ENCODE measurements at places on chromosomes 16 and 17.

- no peak for DNase-seq
These were observed 46.8 kb downstream of the TMEM132E start for GRCh38 chr17:34626121-34626681.

- DNase-seq = no peak
These were observed 106.6 kb downstream of the ELAC2 start for GRCh38 chr17:12911239-12911638.

DNA sequence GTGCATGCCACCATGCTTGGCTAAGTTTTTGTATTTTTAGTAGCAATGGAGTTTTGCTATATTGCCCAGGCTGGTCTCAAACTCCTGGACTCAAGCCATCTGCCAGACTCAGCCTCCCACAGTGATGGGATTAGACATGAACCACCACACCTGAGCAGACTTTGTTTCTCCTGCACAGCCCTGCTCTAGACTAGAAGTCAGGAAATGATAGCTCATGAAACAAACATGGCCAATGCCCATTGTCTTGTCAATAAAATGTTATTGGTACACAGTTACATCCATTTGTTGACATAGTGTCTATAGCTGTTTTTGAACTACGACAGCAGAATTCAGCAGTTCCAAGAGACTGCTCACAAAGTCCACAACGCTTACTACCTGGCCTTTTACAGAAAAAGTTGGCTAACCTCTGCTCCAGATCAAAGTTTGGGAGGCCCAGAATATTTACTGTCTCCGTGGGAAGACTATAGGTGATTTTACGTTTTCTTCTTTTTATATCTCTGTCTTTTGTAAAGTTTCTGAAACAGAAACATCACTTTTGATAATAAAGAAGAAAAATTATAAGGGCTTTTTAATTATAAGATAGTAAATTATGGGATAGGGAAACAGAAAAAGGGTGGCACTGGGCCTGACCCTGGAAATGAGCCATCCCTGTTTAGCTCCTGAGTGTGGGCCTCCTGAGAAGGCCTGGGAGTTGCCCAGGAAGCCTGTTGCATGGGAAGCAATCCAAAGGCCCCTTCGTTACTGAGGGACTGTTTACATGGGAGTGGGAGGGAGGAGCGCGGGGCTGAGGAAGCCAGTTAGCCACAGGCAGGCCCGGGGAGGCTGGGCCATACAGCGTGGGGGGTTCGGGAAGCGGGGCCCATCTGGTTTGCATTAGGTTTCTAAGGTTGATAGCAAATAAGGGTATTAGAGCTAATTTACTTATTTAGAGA is 201.5 kb downstream of the IRF8 start:
- no peak for DNase-seq

- DNase-seq = no peak
These were observed 6.7 kb downstream of the NR1D1 start for GRCh38 chr17:40093580-40094201.

DNA sequence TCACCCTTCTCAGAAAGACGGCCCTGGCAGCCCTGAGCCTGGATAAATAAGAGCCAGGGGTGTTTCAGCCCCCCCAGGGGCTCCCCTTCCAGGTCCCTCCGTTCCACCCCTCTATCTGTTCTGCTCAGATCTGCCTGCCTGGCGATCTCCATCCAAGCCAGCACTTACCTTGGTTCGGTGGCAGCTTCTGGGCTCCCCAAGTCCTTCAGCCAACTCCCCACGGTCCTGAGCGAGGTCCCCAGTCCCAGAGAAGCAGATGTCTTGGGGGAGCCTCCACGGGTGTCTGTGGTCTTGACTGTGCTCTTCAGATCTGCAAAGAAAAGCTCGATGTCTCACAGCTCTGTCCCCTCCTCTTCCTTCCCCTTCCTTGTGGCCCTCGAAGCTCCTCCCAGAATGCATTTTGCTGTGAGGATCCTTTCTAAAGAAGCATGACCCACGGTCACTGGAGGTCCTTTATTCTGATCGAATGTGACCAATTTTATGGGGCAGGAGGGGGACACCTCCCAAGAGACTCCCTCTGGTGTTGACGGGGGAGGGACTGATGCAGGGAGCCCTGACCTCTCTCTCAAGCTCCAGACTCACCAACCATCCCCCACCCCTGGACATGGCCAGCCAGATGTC is at the start of gene PIK3R6:
TSS of gene PIK3R6 (minus strand) at position 314 of the 621 bp plus-strand sequence. CDS start 17,880 bp downstream, outside the sequence.
- DNase-seq = no peak

- no peak for DNase-seq
These were observed 95.7 kb downstream of the RBFOX3 start for GRCh38 chr17:79515110-79515509.

GRCh38 chr17:75371981-75372380 is 33.5 kb downstream of the GRB2 start:
- DNase-seq = no peak

- DNase-seq = peak; percentile 85
These were observed at the start of gene ICAM2 for GRCh38 chr17:64020056-64020766. TSS of gene ICAM2 (minus strand) at chr17:64020633. CDS start at chr17:64006691, 13,942 bp downstream.

- no peak for DNase-seq
These were observed 5.7 kb upstream of the VAT1L start for GRCh38 chr16:77782694-77783093.

DNA sequence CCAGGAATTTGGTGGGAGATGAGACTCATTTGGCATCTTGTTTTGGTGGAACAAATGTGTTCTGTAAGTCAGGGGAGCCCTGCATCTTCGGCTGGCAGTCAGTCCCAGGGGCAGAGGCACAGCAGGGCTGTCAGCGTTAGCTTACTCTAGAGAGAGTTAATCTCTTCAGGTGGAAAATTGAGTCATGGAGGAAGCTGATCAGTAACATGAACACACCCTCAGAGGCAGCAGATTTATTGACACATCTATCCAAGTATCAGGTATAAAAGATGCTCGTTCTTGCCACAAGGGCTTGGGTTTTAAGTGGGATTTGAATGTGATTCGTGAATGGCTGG is 55.2 kb downstream of the EPN2 start:
- no peak for DNase-seq

DNA sequence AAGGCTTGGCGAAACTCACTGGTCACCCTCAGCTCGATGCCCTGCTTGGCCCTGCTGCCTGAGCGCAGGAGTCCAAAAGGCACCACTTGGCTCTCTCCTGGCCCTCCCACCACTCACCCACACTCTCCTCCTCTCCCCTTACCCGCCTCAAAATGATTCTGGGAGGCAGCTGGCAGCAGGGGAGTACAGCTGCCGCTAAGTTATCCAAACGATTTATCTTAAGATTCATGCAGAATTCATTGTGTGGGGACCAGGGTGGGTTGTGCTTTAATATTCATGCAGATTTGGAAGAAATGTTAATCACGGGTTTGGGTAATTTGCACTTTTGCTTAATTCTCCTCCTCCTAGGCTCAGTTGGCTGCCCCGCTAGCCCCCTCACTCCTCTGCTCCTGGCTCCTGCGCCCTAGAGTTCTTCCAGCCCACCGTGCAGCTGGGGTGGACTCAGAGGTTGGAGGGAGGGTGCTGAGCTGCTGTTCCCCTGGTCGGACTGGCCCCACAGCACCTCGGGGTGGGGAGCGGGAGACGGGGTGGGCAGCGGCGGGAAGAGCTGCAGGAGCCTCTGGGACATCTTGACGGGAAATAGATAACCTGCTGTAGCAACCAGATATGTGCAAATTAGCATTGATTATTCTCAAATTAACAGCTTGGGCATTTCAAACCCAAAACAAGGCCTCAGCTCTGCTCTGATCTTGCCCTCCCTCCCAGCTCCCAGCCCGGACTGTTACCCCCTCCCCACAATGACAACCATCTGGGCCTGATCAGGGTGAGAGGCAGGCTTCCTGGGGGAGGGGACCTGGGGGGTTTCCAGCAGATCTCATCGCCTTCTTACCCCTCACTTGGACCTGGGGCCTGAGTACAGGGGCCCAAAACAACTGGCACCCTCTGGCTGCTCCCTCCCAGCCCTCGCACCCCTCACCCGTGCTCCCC is 122.6 kb upstream of the RPL38 start:
- no peak for DNase-seq

- DNase-seq = no peak
These were observed 130.4 kb downstream of the MRM1 start for GRCh38 chr17:36731811-36732210.

GRCh38 chr17:48589831-48590606 is at the start of gene HOXB3:
TSS of gene HOXB3 (minus strand) at chr17:48590241. CDS start at chr17:48552474, 37,767 bp downstream.
- DNase-seq = no peak

DNA sequence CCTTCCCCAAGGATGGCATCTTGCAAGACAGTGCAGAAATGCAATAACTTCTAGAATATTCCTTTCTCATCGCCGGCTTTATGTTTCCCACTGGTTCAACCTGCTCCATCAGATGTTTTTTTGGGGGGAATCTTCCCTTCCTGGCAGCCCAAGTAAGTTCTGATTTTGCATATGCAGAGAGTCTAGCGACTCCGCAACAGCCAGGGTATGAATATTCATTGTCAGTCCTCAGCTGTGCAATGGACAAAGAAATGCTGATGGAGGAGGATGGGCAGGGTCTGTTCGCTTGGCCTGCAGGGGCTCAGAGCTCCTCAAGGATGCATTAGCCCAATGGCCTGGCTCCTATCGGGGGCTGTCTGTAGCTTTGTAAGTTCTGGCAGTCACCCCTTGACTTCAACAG is 358.8 kb upstream of the CCL2 start:
- no peak for DNase-seq

- no peak for DNase-seq
These were observed 2.7 kb upstream of the CES1 start for GRCh38 chr16:55835581-55835980.

GRCh38 chr17:38870259-38871165 is 654 bp downstream of the LASP1 start:
- DNase-seq = peak; percentile 79

GRCh38 chr16:19213885-19214284 is 45.8 kb downstream of the SYT17 start:
- DNase-seq = no peak

- DNase-seq = no peak
These were observed 57.9 kb upstream of the ZNF750 start for GRCh38 chr17:82897514-82898249.

DNA sequence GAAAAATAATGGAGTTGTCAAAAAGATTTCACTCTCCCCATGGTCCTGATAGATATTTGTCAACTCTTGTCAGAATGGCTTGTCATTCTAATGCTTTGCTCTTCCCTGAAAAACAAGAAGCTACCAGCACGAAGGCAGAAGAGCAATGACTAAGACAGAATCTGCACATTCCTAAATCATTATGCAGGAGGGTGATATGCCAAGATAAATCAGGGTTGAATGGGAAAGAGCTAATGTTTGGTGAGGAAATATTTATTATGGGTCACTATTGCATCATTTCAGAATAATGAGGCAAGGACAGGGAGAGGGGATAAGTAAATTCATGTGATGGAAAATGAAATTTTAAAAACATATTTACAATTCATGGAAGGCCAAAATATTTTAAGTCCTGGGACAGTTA is 297.5 kb upstream of the XYLT1 start:
- DNase-seq = no peak

GRCh38 chr16:5854027-5854426 is 756.4 kb upstream of the EEF2KMT start:
- DNase-seq = no peak

- no peak for DNase-seq
These were observed 11.2 kb upstream of the CPSF4L start for GRCh38 chr17:73272906-73273218.

GRCh38 chr17:59800530-59800942 is 92.2 kb downstream of the TUBD1 start:
- no peak for DNase-seq

DNA sequence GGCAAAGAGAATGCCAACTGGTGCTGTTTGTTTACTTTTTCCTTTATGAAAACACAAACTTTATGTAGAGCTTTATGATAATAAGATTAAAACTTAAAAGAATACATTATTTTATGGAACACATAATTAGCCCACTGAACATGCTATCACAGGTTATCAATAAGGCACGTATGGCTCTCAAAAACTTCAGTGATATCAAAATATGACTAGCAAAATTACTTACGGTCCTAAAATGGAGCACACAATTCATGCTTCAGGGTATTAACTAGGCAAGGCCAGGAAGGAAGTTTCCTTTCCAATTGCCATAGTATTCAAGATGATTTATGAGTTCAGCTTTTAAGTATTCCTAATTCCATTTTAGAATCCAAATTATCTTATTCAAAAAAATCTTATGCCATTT is 3.6 kb downstream of the RNF43 start:
- no peak for DNase-seq

- DNase-seq = no peak
These were observed 404.6 kb downstream of the SLC39A11 start for GRCh38 chr17:72687886-72688285.

DNA sequence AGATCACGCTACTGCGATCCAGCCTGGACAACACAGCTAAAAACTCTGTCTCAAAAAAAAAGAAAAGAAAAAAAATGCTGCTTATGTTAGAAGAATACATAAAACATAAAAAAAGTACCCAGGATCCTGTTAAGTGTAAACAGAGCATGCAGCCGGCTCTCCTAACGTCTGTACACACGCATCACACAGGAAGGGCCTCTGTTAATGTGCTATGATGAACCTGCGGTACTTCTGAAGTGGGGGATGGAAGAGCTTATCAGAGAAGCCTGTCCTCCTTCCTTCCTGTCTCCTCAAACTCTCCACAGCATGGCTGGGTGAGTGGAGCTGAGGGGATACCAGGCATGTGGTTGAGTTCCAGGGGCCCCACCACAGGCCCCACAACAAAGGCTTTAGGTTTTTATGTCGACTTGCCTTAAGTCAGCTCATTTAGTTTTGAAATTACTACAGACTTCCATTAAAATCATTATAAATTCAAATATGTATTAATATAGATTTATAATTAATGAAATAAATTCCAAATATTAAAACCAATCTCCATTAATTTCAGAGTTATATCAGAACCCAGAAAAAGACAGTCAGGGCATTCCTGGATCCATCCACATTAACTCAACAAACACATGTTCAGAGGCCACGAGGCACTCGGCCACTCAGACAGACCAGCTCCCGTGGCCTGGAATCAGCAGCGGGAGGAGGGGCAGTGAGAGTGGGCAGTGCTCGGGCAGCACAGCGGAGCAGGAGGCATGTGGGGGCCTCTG is 11.7 kb downstream of the CCDC57 start:
- peak; percentile 70 for DNase-seq

All from activated naive CD8-positive, alpha-beta T cell treated with anti-CD3 and anti-CD28 coated beads, Interleukin-2, amount 50 U/mL, for 24 hours (primary cell).